ENCODE measurements at places on chromosomes 4 and X.

- no peak for DNase-seq
Observed at GRCh38 chr4:65789805-65790204, 119.5 kb upstream of the EPHA5 start.

DNA sequence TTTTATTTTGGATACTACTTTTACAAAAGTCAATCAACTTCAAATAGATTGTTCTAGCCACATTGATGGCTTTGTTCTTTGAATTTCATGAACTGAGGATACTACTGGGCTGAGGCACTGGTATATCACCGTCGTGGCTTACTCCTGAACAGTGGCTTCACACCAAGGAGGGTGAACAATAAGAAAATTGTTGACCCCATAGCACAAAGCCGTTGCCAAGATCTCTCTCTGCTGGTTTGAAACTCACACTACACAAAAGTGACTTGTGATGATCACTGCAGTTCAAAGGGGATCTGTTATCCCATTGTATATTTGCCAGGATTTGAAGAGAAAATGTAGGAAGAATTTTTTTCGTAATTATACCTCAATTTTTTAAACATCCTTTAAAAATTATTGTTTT is 119.6 kb downstream of the PDLIM5 start:
- no peak for DNase-seq

GRCh38 chrX:123222920-123223319 is 38.8 kb downstream of the GRIA3 start:
- DNase-seq, result no peak

DNA sequence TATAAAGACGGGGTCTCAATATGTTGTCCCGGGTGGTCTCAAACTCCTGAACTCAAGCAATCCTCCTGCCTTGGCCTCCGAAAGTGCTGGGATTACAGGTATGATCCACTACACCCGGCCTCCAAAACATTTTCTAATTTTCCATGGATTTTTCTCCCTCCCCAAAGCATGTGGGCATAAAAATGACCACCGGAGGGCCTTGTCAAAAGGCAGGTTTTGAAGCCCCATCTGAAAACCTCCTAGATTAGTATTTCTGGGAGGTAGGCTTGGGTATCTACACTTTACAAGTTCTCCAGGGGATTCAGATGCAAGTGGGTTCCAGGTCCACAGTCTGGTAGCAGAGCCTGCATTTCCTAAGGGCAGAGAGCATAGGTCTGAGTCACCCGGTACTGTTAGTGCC is 1.4 kb upstream of the GPR173 start:
- DNase-seq, result no peak

GRCh38 chrX:41733939-41734338 is 10.0 kb downstream of the GPR82 start:
- DNase-seq, result no peak

All from CD8-positive, alpha-beta memory T cell (primary cell).